Uterus (tissue), 4 donors: ENCODE measurements at places on chromosomes 11 and 22. TPM values are rescaled to one million over a fixed set of nuclear protein-coding genes. Genes with fewer than 3 reads are reported as not detected.

DNA sequence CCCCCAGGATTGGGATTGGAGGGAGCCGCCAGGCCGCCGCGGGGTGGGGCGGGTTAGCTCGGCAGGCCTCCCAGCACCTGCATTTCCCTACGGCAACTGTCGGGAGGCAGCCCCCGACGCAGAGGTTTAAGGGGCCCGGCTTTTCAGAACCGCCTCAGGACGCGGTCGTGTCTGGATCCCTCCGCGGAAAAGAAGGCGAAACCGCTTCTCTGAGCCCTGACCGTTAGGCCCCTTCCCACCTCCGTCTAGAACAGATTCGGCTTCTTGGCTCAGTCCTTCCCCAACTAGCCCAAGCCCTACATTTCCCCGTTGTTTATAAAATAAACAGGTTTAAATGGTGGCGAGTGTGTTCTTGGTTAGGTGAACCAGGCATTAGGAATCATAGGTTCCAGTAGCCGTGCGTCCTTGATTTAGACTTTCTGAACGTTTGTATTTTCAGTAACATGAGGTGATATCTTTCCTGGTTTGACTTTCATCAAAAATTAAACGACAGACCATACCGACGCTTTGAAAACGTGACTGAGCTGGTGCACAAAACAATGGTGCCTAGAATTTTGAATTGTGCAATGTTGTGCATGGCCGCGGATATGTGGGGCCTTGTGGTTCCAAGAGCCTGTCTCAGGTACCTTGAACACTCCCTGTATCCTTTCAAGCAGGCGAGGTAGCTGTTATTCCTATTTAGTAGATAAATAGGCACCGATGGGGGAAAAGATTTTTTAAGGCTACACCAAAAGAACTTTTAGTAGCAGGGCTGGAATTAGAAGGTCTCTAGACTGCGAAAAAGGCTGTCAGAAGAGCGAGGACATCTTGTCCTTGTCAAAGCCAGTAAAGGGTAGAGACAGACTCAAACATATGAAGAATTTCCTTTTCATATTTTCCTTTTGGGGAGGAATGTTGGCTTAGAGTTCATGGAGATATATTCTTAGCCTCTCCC, 1.2 kb upstream of the HSPA8 start:
- peak; percentile 32 for DNase-seq

DNA sequence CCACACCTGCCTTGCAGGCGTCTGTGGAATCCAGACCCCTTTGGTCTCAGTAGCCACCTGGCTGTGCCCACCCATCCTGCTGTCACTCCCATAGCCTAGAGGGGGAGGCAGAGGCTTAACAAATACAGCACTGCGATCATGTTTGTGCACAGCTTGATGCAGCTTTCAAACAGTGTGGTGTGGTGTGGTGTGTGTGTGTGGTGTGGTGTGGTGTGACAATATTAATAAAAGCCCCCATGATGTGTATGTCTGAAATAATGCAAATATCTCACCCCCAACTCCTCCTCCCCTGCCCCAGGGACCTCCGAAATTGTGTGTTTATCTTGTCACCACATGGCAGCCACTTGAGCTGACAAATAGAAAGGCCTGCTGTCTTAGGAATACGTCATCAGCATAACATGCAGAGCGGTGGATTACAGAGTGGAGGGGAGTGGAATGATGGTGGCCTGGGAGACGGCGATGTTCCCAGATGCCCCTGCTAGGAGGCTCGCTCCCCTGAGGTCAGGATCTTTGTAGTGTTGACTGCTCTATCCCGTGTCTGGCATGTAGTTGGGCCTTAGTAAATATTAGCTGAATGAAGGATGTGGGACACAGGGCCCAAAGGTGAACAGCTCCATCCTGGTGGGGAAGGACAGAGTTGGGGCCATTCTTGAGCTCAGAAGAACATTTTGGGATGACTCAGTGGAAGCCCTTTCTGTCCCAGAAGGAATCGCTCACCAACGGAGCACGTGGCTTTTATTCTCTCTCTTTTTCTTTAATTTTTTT, 2.8 kb downstream of the PDXP start:
- no peak for DNase-seq

DNA sequence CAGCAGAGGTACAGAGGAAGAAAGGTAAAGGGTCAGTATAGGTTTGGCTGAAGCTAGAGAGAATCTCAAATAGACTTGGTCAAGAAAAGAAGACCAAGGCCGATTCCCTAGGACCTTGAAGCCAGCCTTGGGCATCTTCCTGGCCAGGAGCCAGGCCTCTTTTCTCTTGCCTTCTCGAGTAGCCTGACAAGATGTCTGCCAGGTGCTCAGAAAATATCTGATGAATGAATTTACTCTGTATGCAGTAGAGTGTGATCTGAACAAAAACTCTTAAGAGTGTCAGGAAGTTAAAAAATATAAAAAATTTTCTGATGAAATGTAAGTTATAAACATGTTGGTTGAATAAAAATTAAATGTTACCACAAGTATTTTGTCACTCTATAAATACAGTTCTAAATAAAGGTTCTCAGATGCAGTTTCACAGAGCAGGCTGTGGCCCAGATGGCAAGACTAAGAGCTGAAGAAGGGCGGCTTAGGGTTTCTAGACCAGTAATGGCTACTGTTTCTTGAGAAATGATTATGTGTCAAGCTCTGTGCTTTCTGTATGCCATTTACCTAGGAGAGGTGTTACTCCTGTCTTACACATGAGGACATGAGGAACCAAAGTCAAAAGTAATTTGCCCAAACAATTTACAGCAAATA, 98.1 kb downstream of the ATXN10 start:
- DNase-seq = no peak

DNA sequence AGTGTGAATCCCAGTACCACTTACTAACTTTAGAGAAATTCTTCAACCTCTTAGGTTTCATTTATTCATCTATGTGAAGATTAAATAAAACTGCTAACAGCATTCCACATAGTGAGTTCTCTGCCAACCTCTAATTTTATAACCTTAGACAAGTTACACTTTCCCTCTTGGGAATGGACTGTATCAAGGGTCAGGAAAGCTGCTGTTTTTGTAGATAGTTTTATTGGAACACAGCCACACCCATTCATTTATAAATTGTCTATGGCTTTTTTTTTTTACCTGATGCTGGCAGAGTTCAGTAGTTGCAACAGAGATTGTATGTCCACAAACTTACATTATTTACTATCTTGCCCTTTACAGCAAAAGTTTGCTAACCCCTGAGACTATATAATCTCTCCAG, 81.1 kb downstream of the PAK1 start:
- no peak for DNase-seq

- no peak for DNase-seq
Observed at GRCh38 chr22:23677701-23677995, 13.2 kb upstream of the RGL4 start.

GRCh38 chr11:132186699-132187098, 816.3 kb downstream of the NTM start:
- no peak for DNase-seq

INPP5J gene
- 1.2 TPM for total RNA-seq

EXPH5 gene
- total RNA-seq = 2.1 TPM
